ENCODE measurements at places on chromosomes 11 and 22.

DNA sequence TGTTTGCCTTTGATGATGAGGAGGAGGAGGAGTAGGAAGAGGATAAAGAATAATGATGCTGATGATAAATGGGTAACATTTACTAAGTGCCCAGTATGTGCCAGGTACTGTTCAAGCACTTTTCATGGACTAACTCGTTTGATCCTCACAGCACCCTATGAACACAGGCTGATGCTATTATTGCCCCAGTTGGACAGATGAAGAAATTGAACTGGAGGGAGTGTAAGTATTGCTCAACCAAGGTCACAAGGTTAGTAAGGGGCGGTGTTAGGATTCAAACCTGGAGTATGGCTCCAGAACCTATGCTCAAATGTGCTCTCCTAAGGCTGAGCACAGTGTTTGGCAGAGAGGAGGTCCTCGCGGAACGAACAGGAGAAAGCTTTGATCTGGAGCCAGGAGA is 78.6 kb downstream of the SYN3 start:
- DNase-seq: no peak

- DNase-seq: no peak
Observed at GRCh38 chr11:60485987-60486386, 6.6 kb upstream of the MS4A12 start.

DNA sequence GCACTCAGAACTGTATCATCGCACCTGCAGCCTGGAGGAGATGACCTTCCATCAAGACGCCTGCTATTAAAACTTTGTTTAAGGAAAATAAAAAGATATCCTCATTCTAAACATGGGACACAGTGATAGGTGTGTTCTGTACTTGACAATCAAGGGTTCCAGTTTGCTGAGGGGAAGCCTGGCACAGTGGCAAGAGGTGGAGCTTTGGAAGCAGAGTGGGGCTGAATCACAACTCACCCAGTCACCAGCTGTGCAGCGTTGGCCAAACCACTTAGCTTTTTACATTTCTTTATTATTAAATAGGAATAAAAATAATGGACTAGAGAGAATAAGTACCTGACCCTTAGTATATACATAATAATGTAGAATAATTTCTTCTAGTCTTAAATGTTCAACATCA is 220.7 kb downstream of the TENM4 start:
- DNase-seq: no peak

DNA sequence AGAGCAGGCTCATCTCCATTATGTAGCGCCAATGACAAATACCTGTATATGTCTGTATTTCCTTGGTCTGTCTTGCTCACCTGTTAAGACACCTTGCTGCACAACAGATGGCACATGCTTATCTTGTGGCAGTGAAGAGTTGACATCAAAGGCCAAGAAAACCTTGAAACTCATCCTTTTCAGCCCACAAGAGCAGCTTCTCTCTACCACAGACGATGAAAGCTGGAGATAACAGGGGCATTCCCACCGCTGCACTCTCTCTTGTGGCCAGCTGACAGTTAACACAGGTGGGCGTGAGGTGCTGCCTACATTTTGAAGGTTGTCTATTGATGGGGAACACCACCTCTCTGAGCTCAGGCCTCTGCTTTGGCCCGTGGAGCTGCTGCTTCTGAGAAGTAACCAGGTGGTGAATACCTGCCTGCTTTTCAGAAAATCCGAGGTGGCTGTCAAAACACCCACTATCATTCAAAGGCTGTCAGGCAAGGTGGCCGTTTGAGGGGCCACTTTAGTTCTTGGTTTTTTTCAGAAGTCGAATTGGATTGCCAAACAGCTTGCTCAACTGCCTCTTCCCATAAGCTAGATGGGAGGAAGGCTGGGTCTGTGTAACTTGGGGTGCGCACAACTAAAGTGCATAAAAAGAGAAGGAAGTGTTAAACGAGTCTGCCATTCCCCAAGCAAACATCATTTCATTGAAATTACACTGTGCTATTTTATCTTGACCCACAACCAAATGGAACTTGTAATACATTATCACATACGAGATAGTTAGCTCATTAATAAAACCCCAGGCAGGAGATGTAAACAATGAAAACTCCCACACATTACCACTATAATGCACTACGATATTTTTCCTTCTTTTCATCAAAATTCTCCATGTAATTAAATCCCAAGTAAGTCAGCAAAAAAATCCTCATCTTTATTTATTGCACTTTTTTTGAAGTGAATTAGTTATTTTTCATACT is 87.1 kb upstream of the RAG2 start:
- DNase-seq: no peak

- no peak for DNase-seq
Observed at GRCh38 chr11:45662665-45663485, 2.5 kb downstream of the CHST1 start.

All from NCI-H1930 (cell line).